ENCODE measurements at places on chromosomes 2 and 18.

DNA sequence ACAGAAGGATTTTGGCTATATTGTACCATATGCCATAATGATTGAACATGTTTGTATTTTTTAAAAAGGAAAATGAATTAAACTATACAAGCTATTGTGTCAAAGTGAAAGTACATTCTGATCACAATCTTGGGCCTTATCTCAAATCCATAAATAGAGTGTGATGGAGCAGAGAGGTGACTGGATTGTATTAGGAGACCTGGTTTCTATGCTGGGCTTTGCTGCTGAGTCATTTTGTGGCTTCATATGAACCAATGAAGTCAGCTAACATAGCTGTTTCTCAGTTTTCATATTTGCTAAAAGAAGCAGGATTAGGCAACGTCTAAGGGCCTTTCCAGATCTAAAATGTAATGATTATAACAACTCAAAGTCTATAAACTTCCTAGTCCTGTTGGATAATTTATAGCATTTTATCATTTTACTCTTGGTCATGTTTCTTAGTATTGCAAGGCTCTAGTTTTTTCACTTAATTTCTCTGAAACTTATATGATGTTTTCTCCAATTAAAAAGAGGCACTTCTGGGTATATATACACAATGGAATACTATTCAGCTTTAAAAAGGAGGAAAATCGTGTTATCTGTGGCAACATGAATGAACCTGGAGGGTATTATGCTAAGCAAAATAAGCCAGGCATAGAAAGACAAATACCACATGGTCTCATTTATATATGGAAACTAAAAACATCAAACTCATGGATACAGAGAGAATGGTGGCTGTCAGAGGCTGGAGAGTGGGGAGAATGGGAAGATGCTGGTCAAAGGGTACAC lies 112.3 kb downstream of the MEP1B start:
- DNase-seq: no peak

GRCh38 chr18:79784071-79784913 lies 13.4 kb upstream of the KCNG2 start:
- DNase-seq: no peak

- no peak for DNase-seq
These were observed 203.4 kb downstream of the NEDD4L start for GRCh38 chr18:58247363-58247834.

DNA sequence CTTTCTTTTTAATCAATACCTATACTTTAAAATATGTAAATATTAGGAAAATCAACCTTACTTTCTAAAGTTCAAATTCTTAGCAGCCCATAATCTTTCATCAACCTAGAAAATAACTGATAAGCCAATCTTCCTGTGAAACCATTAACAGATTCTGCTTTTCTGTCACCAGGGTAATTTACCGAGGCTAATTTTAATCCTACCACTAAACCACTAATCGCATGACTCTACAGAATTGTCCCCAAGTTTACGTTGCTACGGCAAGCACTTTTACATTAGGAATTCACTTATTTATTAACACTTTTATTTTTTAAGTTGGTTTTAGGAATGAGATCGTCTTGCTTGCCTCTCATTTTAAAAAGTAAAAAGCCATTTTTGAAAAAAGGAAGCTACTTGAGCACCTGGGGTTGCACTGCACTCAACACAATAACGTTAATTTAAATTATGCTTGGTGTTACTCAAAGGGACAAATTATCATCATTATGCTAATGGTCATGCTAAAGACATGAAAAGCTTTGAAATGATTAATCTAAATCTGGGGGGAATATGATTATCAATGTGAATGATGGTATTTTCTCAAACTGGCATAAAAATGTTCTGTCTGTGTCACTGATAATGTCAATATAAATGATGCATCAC lies 10.2 kb downstream of the ZNF516 start:
- DNase-seq: no peak

- no peak for DNase-seq
These were observed 2.0 kb downstream of the NPPC start for GRCh38 chr2:231923951-231924888.

DNA sequence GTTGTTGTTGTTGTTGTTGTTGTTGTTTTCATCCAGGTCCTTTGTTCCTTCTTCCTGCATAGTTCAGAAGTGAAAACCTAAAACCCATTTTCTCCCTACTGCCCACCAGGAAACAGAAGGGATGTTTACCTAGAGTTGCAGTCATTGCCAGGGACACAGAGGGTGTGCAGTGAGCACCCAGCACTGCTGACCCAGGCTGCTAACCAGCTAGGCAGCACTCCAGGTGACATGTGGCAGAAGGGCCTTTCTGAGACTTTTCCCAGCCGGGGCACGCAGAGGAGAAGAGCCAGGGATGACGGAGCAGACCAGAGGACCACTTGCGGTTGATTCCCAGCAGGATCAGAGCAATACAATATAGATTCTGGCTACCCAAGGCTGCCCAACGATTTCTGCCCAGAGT lies 286.3 kb downstream of the BCL11A start:
- DNase-seq: no peak

- no peak for DNase-seq
These were observed 132.6 kb downstream of the MAP2 start for GRCh38 chr2:209556354-209556961.

DNA sequence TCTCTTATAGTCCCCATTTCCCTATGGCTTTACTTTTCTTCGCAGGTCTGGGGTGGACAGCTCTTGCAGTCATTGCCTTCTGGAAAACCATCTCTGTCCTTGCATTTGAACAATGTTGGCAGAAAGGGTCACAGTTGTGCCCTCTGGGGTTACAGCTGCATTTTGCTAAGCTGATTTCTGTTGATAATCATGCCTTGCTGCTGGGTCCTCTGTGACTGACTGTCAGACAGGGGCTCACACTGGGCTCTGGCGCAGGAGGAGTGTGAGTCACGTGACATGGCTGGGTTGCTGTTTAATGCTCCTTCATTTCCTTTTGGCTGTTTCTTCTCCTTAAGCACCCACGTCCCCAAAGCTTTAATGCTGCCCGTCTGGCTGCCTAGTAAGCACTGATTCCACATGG lies 196.6 kb upstream of the LHCGR start:
- DNase-seq: no peak

DNA sequence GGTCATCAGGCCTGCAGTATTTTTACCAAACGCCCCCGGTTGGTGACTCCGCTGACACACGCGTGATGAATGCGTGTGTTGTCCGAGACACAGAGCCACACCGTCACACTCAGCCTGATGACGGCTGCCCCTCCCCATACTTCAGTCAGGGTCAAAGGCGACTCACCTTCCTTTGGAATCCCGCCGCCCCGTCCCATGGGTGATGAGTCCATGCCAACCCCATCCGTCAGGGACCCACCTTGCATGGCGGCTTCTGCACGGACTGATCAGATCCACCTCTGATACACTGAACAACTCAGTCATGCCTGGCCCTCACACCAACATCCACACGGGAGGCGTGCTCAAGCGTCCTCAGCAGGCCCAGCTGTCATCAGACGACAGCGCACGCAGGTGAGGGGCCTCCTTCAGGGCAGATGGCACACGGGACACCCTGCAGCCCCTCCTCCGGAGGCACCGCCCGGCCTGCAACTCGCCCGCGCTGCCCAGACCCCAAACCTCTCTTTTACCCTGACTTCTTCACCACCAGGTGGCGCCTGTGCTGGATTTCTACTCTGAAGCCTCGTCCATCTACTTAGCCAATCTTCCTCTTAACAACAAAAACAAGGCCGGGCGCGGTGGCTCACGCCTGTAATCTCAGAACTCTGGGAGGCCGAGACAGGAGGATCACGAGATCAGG lies 89.2 kb downstream of the ZNF516 start:
- DNase-seq: no peak

DNA sequence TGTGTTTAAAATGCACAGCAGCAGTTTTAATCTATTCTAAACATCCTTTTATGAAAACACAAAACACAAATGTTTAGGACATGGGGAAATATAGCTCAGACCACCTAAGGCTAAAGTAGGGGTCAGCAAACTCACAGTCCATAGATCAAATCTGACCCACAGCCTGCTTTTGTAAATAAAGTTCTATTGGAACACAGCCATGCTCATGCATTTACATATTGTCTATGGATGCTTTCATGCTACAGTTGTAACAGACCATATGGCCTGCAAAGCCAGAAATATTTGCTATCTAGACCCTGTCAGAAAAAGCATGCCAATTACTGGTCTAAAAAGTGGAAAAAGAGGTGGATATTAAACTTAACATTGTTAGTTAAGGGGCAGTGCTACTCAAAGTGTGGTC lies 1105.4 kb upstream of the KLHL29 start:
- DNase-seq: no peak

- no peak for DNase-seq
These were observed 98.0 kb upstream of the ITGA6 start for GRCh38 chr2:172329416-172329773.

- DNase-seq: no peak
These were observed 65.3 kb upstream of the MAPK4 start for GRCh38 chr18:50494569-50494968.

- no peak for DNase-seq
These were observed 398 bp downstream of the INPP5D start for GRCh38 chr2:233060501-233060979.

DNA sequence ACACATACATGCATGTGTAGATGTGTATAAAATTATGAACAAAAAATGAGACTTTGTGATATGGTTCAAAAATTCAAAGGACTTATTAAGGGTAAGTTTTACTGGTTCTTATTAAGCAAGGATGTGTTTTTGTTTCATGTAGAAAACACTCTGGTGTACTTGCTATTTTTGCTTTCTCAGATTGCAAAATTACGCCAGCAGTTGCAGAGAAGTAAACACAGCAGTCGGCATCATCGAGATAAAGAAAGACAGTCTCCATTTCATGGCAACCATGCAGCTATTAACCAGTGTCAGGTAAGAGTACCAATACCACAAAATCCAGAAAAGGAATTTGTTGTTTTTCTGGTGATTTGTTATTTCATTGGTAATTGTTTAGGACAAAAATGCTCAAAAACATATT lies 91.3 kb downstream of the FAM117B start:
- no peak for DNase-seq

DNA sequence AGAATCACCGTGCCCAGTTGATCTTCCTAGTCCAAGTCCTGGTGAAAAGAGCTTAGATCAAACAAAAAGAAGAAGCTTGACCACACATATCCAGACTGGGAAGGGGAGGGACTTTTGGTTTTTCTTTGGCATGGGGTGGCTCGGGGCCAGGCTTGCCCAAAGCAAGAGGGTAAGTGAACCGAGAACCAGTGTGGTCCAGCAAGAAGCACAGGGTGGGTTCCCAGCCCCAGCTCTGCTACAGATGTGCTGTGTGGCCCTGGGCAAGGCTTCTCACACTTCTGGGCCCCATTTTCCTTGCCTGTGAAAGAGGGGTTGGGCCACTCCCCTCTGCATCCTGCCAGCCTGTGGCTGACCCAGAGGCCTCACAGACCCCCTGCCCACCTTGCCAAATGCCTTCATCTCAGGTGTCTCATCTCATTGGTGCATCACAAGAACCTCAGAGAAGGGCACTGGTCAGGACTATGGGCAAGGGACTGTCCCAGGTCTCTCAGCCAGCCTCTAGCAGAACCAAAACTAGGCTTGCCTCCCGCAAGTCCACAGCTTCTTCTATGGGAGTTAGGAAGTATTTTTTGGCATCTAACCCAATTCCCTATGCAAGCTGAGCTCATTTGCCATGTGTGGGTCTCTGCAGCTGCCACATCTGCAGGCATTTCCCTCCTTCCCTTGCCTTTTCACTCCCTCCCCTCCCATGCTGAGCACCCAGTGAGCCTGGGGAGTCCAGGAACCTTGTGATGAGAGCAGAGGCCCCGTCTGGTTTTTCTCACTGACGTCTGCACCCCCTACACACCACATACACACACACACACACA lies 6.9 kb downstream of the ATP6V1B1 start:
- DNase-seq: no peak

- DNase-seq: no peak
These were observed 8.2 kb downstream of the MAPRE2 start for GRCh38 chr18:35049111-35050027.

DNA sequence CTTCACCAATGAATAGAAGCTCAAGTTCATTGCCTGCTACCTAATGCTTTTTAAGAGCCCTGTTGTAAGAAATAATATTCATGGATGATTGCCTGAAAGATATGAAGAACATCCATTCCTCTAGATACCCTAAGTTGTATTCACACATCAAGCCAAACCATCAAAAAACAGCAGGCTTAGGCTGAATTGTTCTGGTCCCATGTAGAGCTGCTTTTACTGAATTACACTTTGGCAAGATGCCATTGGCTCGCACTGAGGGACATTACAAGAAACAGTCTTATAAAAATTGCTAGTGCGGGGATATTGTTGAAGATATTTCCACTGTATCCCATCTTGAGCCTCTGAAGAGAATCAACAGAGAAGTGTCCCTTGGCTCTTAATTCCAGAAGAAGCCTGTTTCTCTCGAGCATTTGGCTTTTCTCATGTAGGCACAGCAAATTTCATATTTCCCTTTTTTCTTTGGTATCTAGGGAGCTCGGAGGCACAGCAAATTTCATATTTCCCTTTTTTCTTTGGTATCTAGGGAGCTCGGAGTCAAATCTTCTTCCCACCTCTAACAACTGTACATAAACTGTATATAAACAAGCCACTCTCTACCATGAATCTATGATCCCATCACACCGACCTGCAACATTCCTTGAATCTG lies 107.5 kb downstream of the COLEC12 start:
- no peak for DNase-seq

DNA sequence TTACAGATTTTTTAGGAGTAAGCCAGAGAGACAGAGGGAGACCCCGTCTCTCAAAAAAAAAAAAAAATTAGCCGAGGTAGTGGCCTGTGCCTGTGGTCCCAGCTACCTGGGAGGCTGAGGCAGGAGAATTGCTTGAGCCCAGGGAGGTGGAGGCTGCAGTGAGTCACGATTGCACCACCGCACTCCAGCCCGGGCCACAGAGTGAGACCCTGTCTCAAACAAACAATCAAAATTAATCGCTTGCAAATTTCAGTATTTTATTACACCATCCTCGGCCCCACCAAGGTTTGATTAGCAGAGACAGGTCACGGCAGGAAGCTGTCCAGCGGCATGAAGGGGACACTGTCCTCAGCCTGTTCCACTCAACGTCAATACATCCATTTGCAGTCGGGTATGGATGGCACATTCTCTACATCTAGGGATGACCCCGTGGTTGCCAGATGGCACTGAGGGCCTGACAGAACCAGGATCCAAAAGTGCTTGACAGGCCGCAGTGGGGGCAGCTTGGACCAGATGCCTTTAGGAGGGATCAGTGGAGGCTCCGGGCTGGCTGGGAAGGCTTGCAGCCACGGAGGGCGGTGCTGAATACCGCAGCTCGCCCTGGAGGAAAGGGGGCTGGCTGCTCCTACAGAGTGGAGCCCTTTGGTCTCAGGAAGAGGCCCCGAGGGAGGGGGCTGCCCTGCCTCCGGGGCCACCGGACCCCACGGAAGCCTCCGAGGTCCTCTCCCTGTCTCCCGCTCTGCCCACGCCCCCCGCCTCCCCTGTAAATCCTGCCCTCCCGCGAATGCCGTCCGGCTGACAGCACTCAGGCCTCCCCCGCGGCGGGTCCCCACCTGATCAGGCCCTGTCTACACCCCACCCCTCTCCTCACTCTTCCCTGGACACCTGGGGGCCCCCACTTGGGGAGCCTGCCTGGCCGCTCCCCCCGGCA lies 13.1 kb downstream of the ASPRV1 start:
- no peak for DNase-seq

DNA sequence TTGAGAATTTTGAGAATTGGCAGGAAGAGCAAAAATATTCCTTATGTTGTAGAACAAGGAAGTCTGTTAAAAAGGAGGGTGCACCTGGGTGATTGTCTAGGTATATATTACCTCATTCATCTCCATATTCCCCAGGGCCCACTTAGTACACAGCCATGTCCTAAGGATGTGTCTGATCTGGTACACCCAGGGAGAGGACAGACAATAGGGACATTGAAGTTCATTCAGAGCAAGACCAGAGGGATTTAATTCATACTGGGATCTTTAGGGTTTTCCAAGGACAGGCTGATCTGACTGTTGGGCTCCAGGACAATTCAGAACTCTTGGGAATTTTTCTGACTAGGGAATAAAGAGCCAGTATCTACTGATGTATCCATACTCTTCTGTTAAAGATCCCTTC lies 112.1 kb downstream of the PHLPP1 start:
- no peak for DNase-seq

Data from CD4-positive, alpha-beta T cell (primary cell).